Vein endothelial cell (primary cell): ENCODE measurements at places on chromosomes 6 and 20. TPM values are rescaled to one million over a fixed set of nuclear protein-coding genes. Genes with fewer than 3 reads are reported as not detected.

Gene COX4I2
- not detected in 2 replicates for total RNA-seq

Gene SYNDIG1
- total RNA-seq: not detected in 2 replicates

Gene TRIM15
- total RNA-seq: not detected in 2 replicates

Gene EEF1A1
- total RNA-seq: 18,054 and 18,332 TPM in 2 replicates

Gene LY6G6C
- total RNA-seq: not detected in 2 replicates

Gene CD24
- total RNA-seq: 2.3 and 6.5 TPM in 2 replicates

Gene RBL1
- 6.9 and 13.9 TPM in 2 replicates for total RNA-seq

Gene VIP
- total RNA-seq: 0.33 and 0.76 TPM in 2 replicates

Gene ASIP
- not detected in 2 replicates for total RNA-seq

Gene MUC22
- not detected in 2 replicates for total RNA-seq

Gene PLEKHG1
- total RNA-seq: 30.7 and 81.2 TPM in 2 replicates

Gene ZBTB12
- 1.5 and 2.6 TPM in 2 replicates for total RNA-seq

Gene MLIP
- total RNA-seq: 10.1 and 18.7 TPM in 2 replicates

Gene RPL7L1
- 148 and 153 TPM in 2 replicates for total RNA-seq

Gene MDFI
- 43.4 and 82.3 TPM in 2 replicates for total RNA-seq
